ENCODE measurements at places on chromosomes 7 and 10.

- DNase-seq = no peak
Measured at GRCh38 chr10:35208536-35208935, 81.9 kb downstream of the CREM start.

GRCh38 chr7:94056796-94057207 lies 52.6 kb upstream of the BET1 start:
- DNase-seq = no peak

GRCh38 chr7:25820432-25821040 lies 331.5 kb upstream of the NFE2L3 start:
- DNase-seq = no peak

GRCh38 chr10:50874723-50875122 lies 10.7 kb downstream of the A1CF start:
- no peak for DNase-seq

DNA sequence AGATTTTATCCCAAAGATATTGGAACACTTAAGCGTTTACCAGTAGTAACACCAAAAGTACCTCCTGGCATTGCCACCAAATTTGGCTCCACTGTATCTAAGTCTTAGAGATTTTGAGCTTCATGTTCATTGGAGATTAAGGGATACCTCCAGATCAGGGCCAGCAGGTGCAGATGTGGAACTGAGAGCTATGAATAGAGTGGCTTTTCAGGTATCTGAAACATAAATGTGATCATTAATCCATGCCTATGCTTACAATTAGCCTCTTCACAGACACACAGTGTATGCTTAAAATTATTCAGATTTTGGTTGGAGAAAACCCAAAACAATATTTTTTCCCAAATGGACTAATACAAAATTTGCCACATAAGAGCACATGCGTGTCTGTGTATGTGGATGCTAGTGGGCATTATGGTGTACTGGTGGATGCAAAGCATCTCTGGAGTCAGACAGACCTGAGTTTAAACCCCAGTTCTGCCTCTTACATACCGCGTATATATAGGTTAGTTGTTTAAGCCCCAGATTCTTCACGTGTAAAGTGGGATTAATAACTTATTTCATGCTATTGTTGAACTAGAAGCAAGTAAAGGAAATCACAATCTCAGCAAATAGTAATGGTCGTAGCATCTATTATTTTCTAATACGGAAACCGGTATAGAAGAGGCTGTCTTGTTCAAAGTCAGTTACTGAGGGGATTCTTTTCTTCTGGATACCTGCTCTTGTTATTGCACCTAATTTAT lies 6.8 kb upstream of the LRRC4 start:
- no peak for DNase-seq

DNA sequence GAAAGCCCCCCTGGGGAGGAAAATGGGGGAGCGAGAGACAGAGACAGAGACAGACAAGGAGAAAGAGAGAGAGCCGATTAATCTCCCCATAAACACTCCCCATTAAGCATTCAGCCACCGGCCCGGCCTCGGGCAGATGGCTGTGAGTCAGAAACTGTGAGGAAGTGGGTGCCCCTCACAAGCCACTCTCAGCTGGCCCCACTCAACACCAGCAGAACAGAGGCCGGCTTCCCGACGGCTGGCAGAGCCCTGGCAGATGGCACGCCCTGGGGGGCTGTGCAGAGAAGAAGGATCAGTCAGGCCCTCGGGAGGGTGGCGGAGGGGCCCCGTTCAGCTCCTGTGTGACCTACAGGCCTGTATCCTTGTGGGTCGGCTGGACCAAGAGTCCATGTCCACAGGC lies 41.2 kb downstream of the CAMK2B start:
- DNase-seq = no peak

DNA sequence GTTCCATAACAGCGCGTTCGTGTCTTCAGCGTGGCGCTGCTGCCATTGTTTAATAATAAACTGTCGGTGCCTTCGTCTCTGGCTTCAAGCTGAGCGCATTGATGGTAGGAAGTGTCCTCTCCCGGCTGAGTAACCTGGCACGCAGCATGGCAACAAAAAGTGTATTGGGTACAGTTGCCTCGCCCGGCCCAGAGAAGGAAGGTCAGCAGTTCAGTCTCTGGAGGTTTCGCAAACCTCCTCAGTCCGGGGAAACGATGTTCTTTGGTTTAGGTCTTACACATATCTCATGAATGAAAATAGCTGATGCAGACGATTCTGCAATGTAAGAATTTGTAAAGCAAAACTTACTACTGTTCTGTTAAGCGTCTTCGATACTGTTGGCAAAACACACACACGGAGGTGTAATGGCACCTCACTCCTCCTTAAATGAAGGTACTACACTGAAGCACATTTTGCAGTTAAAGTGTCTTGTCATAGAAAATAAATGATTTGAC lies 739 bp upstream of the CCDC186 start:
- DNase-seq = peak; percentile 37

DNA sequence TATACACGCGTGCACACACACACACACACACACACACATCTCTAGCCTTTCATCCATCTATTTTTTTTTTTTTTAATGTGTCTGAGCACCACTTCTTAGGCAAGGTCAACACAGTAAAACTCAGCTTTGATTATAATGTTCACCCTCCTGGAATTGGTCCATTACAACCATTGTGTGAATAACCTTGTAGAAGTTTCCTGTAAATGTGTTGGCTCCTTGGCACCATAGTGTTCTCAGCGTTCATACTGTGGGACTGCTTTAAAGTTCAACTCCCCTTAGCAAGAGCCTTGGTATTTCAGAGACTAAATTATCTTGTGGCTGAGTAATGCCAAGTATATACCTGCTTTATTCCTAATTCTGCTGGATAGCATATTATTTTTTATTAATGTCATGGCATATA lies 106.3 kb upstream of the PRPS1L1 start:
- no peak for DNase-seq

- no peak for DNase-seq
Measured at GRCh38 chr7:10950494-10950893, 23.2 kb upstream of the PHF14 start.

GRCh38 chr7:44050121-44050914 lies 5.8 kb downstream of the DBNL start:
- DNase-seq = no peak

DNA sequence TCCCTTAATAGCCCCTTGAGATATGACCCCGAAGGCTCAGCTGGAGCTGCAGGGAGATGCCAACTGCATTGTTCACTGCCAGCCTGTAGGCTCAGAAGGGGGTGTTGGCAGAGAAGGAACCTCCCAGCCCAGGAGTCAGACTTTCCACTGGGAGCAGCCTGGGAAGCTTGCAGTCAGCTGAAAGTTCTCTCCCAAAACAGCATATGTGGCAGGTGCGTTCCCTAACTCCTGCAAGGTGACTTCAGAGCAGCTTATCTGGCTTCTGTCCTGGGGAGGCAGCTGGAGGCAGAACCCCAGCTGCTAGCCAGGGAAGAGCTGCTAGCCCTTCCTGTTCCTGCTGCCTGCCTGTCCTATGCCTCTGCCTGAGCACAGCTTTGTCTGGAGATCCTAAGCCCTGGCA lies 8.1 kb downstream of the SFTPA2 start:
- no peak for DNase-seq

DNA sequence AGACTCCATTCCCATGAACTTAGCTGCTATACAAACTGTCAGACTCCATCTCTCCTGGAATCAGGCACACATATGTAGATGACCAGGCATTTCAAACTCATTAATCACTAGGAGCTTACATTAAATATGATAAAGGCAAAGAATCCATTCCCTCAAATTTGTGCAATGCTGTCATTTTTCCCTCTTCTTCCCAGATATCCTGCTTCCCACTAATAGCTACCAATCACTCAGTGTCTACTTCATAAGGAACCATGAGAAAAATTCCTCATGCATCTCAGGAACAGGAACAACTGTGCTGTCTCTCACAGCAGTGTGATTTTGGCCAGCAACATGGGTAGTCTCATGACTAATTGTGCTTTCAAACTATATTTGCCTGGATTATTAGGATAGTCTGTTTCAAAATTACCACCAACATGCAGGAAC lies 133.9 kb downstream of the DKK1 start:
- DNase-seq = no peak

- no peak for DNase-seq
Measured at GRCh38 chr10:55311848-55312635, 511.0 kb upstream of the PCDH15 start.

GRCh38 chr7:154627646-154628290 lies 375.2 kb downstream of the PAXIP1 start:
- DNase-seq = no peak

- DNase-seq = no peak
Measured at GRCh38 chr7:31082017-31082416, 29.9 kb downstream of the ADCYAP1R1 start.

GRCh38 chr7:81478664-81479063 lies 291.2 kb downstream of the HGF start:
- DNase-seq = no peak

GRCh38 chr10:75772153-75772887 lies 340.9 kb downstream of the LRMDA start:
- no peak for DNase-seq

GRCh38 chr7:40457776-40458480 lies 323.1 kb downstream of the SUGCT start:
- no peak for DNase-seq

DNA sequence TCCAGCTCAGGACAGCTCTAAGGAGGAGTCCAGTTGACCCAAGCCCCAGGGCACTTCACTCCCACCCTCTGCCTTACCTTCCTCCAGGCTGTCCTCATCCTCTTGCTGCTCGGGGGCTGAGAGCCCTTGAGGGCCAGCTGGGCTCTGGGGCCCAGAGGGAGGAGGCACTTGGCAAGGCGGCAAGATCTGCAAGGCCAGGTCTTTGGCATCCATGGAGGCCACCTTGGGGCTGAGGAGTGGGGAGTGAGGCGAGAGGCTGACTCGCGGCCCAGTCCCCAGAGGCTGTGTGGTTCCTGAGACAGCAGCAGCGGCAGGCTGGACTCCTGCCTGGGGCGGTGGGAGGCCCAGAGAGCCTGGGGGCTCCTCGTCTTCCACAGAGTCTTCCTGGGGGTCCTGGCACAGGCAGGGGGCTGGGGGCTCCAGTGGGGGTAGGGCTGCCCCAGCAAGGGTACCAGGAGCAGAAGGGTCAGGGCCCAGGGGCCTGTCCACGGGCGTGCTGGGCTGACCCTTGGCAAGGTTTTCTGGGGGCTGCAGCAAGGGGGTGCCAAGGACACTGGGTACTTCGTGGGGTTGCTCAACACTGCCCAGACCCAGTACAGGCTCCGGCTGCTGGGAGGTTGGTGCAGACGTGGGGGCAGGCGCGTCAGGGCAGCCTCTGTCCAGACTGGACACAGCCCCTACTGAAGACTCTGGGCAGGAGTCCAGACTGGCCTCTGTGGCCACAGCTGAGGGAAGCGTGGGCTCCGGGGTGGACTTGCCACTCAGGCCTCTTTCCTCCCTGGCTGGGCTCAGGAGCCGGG lies 6.5 kb downstream of the NACAD start:
- DNase-seq = no peak

DNA sequence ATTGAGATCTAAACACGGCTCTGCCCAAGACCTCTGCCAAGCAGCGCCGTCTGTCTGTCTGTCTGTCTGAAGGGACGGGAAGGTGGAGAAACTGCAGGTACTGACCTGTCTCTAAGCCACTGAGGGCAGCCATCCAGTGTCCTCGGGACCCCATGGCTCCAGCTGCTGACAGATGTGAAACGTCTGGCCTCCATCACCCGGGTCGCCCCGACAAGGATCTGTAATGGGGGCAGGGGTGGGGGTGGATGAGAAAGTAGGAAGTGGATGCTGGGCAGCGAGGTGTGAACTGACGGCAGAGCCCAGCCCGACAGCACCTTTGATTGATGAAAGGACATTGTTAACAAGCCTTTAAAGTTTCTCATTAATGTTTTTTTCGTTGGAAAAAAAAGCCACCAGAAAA lies 193.1 kb downstream of the EBF3 start:
- no peak for DNase-seq

DNA sequence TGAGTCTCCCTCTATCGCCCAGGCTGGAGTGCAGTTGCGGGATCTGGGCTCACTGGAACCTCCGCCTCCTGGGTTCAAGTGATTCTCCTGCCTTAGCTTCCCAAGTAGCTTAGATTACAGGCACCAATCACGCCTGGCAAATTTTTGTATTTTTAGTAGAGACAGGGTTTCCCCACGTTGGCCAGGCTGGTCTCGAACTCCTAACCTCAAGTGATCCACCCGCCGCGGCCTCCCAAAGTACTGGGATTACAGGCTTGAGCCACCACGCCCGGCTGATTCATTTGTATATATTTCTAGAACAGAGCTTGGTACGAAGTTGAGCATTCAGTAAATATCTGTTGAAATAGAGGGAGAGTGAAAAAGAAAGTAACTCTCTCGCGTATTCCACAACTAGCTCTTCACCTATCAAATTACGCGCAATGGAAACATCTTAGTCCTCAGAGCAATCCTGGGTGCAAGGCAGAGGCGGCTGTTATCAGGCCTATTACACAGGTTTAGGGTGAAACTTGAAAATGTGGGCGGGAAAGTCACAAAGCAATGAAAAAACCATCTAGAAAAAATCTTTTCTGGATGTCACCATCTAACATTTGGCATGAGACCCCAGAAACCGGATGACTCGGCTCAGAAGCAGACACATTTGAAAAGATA lies 707 bp upstream of the GHITM start:
- DNase-seq = no peak

DNA sequence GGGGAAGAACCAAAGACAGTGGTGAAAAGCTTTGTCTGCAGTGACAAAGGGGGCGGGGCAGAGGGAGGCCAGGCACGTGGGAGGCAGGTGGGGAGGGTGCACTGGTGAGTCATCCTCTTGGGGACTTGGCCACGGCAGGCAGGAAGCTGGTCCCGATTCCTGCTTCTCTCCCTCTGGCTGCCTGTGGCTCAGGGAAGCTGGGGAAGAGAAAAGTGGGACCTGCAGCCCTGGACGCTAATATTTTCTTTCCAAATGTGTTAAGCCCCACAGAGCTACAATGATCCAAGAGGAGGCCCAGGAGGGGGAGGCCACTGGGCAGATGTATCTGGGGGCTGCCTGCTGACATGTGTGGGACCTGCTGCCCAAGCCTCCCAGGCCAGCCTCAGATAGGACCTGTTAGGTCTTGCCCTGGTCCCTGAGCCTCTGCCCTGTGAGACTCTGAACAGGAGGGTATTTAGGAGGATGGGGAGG lies 231.8 kb downstream of the KCNMA1 start:
- DNase-seq = no peak

GRCh38 chr10:129498680-129499079 lies 31.6 kb downstream of the MGMT start:
- no peak for DNase-seq

DNA sequence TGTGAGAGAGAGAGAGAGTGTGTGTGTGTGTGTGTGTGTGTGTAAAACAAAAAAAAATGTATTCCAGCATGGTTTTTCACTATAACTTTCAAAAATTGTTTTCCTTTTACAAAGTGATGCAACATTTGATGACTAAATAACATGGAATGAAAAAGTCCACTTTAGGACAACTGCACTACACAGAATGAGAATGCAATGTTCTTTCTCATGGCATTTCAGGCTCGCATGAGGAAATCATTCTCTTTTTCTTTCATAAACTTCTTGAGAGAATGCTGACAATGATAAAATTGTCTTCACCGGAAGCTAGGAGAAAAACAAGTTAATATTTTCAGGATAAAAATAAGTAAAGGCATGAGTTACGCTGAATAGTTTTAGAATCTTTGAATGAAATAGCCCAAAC lies 53.7 kb downstream of the SLC16A12 start:
- DNase-seq = no peak

- DNase-seq = no peak
Measured at GRCh38 chr7:65798111-65799075, 74.5 kb upstream of the VKORC1L1 start.
